Stimulated activated CD8-positive, alpha-beta memory T cell treated with anti-CD3 and anti-CD28 coated beads, Interleukin-2, amount 100 ng/mL, for 1 hour (primary cell): ENCODE measurements at places on chromosomes 1 and 21.

GRCh38 chr1:230076121-230076520 lies 9.1 kb downstream of the GALNT2 start:
- no peak for DNase-seq

- no peak for DNase-seq
Observed at GRCh38 chr1:96968541-96968940, 247.0 kb downstream of the PTBP2 start.

GRCh38 chr1:39895731-39896480 lies 5.8 kb downstream of the MYCL start:
- no peak for DNase-seq

GRCh38 chr1:155932487-155932886 lies 1.7 kb downstream of the KHDC4 start:
- DNase-seq: no peak

- no peak for DNase-seq
Observed at GRCh38 chr1:87594736-87595383, 266.2 kb downstream of the LMO4 start.
